Stimulated activated CD4-positive, alpha-beta T cell treated with anti-CD3 and anti-CD28 coated beads, TNF-alpha, amount 100 ng/mL, for 24 hours (primary cell): ENCODE measurements at places on chromosomes 1 and 21.

DNA sequence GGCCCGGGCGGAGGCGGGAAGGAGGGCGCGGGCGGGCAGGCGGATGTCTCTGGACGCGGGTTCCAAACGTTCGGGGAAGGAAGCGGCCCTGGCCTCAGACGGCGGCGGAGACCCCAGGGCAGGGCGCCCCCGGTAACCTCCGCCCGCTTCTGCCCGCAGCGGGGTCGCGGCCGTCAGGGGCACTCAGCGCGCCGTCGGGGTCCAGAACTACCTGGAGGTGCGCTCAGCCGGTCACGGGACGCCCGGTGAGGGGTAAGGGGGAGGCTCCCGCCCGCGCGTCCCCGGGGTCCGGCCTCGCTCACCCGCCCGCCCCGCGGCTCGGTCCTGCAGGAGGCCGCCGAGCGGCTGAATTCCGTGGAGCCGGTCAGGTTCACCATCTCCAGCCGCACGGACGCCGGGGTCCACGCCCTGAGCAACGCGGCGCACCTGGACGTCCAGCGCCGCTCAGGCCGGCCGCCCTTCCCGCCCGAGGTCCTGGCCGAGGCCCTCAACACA is 406 bp downstream of the PUSL1 start:
- DNase-seq, result no peak

- no peak for DNase-seq
Measured at GRCh38 chr1:89812992-89813391, 7.8 kb upstream of the LRRC8D start.

GRCh38 chr1:43206600-43207228 is 34.6 kb downstream of the CFAP57 start:
- DNase-seq, result no peak

DNA sequence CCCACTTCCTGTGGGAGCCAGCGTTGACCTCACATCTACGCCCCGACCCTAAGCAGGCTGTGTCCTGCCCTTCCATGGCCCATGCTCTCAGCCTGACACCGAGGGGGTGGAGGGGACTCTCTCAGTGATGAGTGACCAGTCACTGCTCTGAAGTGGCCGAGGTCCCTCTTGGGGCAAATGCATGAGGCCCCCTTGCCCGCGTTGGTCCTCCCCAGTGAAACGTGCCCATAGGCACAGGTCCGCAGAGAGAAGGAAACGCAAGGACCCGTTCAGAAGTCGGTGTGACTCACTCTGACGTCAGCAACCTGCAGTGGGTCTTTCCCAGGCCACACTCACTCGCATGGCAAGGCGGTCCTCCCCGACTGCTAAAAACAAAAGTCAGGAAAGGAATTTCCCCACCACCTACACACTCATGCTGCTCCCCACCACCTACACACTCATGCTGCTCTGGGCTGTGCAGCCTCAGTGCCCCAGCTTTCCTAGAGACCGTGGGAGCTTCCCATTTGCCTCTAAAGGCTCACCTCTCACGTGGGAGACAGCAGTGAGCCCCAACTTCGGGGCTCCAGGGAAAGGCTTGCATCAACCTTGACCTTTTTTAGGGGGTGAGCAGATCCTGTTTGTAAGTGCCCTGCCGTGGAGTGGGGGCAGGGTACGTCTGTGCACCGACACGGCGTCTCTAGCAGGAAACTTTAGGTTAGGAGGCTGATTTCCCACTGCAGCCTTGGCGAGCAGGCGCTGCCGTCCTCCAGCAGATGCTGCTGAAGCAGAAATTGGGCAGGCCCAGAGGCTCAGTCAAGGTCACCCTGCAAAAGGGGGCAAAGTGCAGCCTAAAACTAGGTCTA is 11.4 kb downstream of the UBASH3A start:
- DNase-seq, result peak; percentile 94

DNA sequence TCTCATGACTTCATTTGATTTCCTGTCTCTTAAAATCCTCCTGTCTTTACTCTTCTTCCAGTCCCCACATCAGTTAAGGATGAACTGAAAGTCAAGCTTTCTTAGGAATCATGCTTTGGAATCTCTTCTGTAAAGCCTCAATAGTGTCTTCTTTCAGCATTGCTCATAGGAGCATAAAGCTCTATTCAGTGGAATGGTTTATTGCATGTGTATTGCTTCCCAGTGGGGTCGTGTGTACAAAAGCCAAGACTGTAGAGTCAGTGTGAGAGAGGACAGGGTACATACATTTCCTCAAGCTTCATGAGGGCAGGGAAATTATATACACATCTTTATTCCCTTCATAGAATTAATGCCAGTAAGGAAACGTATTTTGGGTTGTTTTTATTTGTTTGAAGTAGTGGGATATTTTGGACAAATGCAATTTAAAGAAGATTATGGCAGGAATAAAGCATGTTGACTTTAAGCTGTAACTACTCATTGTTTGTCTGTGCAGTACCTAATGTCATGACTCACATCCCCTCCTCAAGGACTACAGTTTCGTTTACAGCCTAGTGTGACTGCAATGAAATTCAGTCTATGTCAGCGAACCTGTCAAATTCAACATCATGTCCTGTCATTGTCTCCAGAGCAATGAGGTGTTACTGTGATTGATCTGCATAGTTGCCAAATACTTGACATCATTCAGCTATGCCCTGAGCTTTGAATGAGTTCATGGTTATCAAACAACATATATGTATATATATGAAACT is 2164.2 kb downstream of the NCAM2 start:
- DNase-seq, result no peak

- DNase-seq, result peak; percentile 42
Measured at GRCh38 chr1:204520834-204521709, 4.9 kb downstream of the MDM4 start.

DNA sequence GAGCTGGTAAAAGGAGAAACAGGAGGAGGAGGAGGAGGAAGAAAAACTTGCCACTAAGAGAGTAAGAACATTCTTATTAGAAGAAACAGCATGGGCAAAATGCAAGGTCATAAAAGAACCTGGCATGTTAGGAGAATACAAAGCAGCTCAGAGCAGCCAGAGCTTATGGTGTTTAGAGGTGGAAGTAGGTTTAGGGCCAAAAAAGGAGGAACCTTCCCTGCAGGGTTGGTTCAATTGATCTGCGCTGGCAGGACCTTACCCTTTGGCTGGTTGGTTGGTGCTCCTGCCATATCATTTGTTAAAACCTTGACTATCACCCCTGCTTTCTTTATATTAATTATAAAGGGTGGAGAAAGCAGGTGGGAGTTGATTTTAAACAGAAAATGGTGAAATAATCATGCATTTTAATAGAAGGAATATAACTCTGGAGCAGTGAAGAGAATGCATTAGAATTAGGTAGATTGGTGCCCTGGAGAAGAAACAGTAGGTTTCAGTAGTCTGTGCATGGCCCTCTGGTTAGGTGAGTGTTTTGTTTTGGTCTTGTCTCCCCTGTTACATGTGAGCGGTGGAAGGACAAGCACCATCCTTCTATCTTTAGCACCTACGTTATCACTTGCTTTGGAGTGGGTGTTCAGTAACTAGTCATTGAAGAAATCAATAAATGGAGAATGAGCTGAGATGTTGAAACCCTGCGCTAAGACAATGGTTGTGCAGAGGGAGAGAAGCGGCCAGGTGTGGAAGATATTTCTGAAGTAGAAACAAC is 110.4 kb upstream of the NGF start:
- DNase-seq, result no peak

DNA sequence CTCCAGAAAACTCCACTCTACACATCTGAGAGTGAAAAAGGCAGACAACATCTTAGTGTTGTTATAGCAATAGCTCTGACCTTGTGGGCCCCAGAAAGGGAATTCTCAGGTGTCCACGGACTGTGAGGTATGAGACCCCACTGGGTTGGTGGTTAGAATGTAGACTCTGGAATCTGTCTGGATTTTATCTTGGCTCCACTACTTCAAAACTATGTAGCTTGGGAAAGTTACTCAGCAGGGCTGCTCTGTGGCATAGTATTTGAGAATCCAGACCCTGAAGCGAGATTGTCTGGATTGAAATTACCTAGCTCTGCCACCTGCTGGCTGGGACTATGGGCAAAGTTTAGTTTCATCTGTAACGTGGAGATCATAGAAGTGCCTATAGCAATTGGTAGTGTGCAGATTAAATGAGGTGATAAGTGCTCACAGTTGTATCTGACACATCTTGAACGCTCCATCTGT is 25.8 kb downstream of the PRDM2 start:
- no peak for DNase-seq

DNA sequence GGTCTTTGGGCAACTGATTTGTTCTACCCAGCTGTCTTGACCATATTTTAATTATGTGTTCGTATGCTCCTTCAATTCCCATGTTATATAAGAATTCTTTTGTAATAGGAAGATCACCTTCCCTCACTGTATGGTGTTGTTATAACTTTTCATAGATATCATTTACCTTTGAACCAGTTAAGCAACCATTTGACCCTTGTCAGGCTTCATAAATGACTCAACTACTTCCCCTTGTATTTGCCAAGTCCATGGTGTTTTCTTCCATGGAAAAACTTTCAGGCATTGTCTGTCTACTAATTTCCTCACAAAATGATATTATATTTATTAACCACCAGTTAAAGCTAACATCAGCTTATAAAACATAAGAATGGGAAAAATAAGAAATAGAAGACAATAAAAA is 5.1 kb downstream of the BPNT1 start:
- no peak for DNase-seq
